ENCODE measurements at places on chromosomes 4 and X.

- no peaks in the 10 kb centered on the region for H3K36me3 ChIP-seq
- no peaks in the 10 kb centered on the region for H3K27me3 ChIP-seq
- DNase-seq = no peak
- H3K4me3 ChIP-seq = no peak overlapping the region
These were observed 33.4 kb downstream of the EGF start for GRCh38 chr4:109946120-109946519.

GRCh38 chrX:71052721-71053120 is 15.4 kb downstream of the SNX12 start:
- no peak overlapping the region for H3K4me3 ChIP-seq
- DNase-seq = no peak
- H3K36me3 ChIP-seq = peaks cover 2% of the 10 kb centered on the region
- H3K27ac ChIP-seq = no peak overlapping the region

- H3K4me3 ChIP-seq = no peak overlapping the region
- H3K27me3 ChIP-seq = no peaks in the 10 kb centered on the region
- H3K27ac ChIP-seq = no peak overlapping the region
- H3K4me1 ChIP-seq = peaks cover 2% of the 10 kb centered on the region
- H3K36me3 ChIP-seq = no peaks in the 10 kb centered on the region
These were observed 2.7 kb upstream of the TIMP1 start for GRCh38 chrX:47579537-47579936.

DNA sequence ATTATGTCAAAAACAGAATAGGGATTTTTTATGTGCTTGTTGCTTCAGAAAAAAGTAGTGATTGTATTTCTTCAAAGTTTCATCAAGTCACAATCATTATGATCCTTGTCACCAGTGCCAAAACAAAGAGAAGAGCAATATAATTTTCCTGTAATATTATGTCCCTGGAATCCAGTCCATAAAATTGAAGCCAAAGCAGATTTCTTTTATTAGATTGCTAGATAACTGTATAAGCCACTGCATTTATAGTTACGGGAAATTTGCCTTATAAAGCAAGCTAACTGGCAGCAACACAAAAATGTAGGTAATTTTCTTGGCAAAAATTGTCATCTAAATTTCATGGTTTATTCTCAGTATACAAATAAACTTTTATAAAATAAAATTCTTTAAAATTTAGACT is 296.1 kb upstream of the ANKRD50 start:
- no peaks in the 10 kb centered on the region for H3K27me3 ChIP-seq
- H3K4me1 ChIP-seq = no peaks in the 10 kb centered on the region
- no peak for DNase-seq
- H3K36me3 ChIP-seq = no peaks in the 10 kb centered on the region

DNA sequence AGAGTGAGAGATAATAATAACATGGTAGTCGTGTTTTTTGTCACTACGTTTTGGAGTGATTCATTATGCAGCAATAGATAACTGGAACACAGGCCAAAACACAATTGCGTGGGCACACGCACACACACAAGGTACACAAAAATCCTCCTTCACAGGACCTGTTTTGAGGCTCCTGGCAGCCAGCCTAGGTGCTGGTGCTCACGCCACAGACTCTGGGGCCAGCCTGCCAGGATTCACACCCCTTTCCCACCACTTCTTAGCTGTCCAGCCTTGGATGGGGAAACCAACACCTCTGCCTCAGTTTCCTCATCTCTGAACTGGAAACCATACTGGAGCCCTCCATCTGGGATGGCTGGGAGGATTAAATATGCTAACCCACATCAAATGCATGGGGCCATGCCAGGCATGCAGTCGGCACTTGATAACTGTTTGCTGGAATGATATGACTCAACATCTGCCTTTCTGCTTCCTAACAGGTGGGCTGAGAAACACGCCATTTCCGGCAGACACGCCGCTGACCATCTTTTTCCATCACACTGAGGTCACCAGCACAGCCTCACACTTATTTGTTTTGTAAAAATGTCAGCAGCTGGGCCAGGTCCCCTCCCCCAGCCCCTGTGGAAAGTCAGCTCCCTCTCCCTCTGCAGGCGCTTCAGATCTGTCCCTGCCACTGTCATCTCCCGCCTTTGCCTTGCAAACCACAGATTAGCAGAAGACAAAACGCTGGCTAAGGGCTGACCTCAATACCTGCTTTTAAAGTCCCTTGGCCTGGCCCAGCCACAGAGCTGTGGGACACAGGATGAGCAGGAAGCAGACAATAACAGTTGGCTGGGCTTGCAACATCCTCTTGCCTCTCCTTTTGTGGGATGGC is 237.5 kb downstream of the BCOR start:
- no peak overlapping the region for H3K4me3 ChIP-seq
- DNase-seq = peak; percentile 48
- H3K27ac ChIP-seq = peak overlapping the region; percentile 17
- H3K27me3 ChIP-seq = no peaks in the 10 kb centered on the region

GRCh38 chr4:38673130-38673978 is 9.4 kb downstream of the KLF3 start:
- H3K4me3 ChIP-seq = no peak overlapping the region
- H3K27ac ChIP-seq = peak overlapping the region; percentile 85
- no peaks in the 10 kb centered on the region for H3K36me3 ChIP-seq
- H3K27me3 ChIP-seq = no peaks in the 10 kb centered on the region

All from SK-N-SH (cell line).